Left ventricle myocardium superior (tissue), 1 donor: ENCODE measurements at places on chromosomes 7 and 10. TPM values are rescaled to one million over a fixed set of nuclear protein-coding genes. Genes with fewer than 3 reads are reported as not detected.

The EPO gene
- not detected for total RNA-seq

The USP6NL gene
- 6.9 TPM for total RNA-seq

The PHKG1 gene
- total RNA-seq: 30.4 TPM

The BTAF1 gene
- 13.1 TPM for total RNA-seq

The PAPOLB gene
- total RNA-seq: 0.05 TPM

The PTPRN2 gene
- 1.3 TPM for total RNA-seq

The AOC1 gene
- total RNA-seq: 0.17 TPM

The IL2RA gene
- total RNA-seq: 1.5 TPM

The GNGT1 gene
- not detected for total RNA-seq

The UCN3 gene
- total RNA-seq: not detected

The SIRT1 gene
- total RNA-seq: 16.5 TPM

The TMEM213 gene
- not detected for total RNA-seq

The SLIT1 gene
- 0.17 TPM for total RNA-seq

The ADAMTS14 gene
- 0.10 TPM for total RNA-seq

The LRRC4 gene
- 3.3 TPM for total RNA-seq

The UBE3C gene
- total RNA-seq: 52.1 TPM

The KCNH2 gene
- 107 TPM for total RNA-seq

The IFIT1 gene
- total RNA-seq: 48.0 TPM

The SPDYE5 gene
- total RNA-seq: not detected

The UNCX gene
- not detected for total RNA-seq

The FAM149B1 gene
- 13.8 TPM for total RNA-seq

The FRMD4A gene
- total RNA-seq: 43.3 TPM

The CDNF gene
- 2.0 TPM for total RNA-seq

The DYDC2 gene
- not detected for total RNA-seq

The NME8 gene
- not detected for total RNA-seq

The RPEL1 gene
- total RNA-seq: not detected

The FBXL13 gene
- 0.27 TPM for total RNA-seq

The SMKR1 gene
- not detected for total RNA-seq

The NSUN5 gene
- 19.6 TPM for total RNA-seq

The HHEX gene
- total RNA-seq: 2.7 TPM

The CRPPA gene
- 7.5 TPM for total RNA-seq

The ITGA8 gene
- 0.82 TPM for total RNA-seq

The WIPF3 gene
- total RNA-seq: 6.2 TPM

The IFIT5 gene
- 8.1 TPM for total RNA-seq

The ECHDC3 gene
- total RNA-seq: 94.6 TPM

The CPVL gene
- 72.6 TPM for total RNA-seq

The FBXW4 gene
- 106 TPM for total RNA-seq

The JAZF1 gene
- total RNA-seq: 23.2 TPM

The TSPAN33 gene
- 15.1 TPM for total RNA-seq

The PHYHIPL gene
- not detected for total RNA-seq

The SYT15B gene
- 1.8 TPM for total RNA-seq

The MYL10 gene
- total RNA-seq: not detected

The MKLN1 gene
- total RNA-seq: 44.9 TPM

The CTTNBP2 gene
- total RNA-seq: 0.77 TPM

The ZNF425 gene
- total RNA-seq: 0.72 TPM

The RBP3 gene
- total RNA-seq: not detected

The AKR1C8 gene
- total RNA-seq: 0.25 TPM
